ENCODE measurements at places on chromosomes 3 and 15.

GRCh38 chr15:95448531-95449229 lies 881.8 kb upstream of the NR2F2 start:
- no peak for DNase-seq

- DNase-seq: no peak
These were observed 40.1 kb downstream of the GAP43 start for GRCh38 chr3:115663414-115663813.

DNA sequence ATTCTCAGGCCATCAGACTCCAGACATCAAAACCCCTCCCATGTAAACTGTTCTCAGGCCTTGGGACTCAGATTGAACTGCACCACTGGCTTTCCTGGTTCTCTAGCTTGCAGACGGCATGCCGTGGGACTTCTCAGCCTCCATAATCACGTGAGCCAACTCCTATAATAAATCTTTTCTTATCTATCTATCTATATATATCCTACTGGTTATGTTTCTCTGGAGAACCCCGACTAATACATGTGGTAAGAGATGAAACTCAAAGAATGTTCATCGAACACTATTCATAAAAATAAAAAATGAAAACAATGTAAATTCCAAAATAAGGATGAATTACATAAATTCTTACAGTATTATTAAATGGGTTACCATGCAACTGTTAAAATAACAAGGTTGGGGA lies 84.5 kb upstream of the NTRK3 start:
- DNase-seq: no peak

DNA sequence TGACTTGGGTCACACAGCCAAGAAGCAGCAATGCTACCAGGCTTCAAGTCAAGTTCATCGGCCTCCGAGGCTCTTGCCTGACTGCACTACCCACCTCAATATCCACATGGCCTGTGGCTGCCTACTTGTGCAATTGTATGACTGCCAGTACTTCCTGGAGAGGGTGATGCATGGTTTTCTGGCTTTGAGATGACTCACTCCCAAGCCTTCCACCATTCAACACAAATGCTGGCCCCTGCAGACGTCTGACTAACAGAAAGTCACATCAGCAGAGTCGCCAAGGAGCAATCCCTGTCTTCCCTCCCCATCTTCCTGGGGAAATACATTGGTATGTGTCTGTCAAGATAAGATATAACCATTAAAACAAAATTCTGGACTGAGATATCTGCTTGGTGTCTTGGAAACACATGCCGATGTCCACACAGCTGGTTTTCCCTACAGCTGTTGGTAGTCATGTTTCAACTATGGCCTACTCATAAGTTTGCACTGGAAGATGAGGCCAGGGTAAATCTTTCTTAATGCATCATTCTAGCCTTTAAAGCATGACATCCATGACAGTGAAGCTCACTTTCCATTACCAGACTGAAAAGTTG lies 79.6 kb upstream of the SPATA12 start:
- DNase-seq: no peak

GRCh38 chr3:150913133-150913922 lies 8.1 kb upstream of the MINDY4B start:
- no peak for DNase-seq

DNA sequence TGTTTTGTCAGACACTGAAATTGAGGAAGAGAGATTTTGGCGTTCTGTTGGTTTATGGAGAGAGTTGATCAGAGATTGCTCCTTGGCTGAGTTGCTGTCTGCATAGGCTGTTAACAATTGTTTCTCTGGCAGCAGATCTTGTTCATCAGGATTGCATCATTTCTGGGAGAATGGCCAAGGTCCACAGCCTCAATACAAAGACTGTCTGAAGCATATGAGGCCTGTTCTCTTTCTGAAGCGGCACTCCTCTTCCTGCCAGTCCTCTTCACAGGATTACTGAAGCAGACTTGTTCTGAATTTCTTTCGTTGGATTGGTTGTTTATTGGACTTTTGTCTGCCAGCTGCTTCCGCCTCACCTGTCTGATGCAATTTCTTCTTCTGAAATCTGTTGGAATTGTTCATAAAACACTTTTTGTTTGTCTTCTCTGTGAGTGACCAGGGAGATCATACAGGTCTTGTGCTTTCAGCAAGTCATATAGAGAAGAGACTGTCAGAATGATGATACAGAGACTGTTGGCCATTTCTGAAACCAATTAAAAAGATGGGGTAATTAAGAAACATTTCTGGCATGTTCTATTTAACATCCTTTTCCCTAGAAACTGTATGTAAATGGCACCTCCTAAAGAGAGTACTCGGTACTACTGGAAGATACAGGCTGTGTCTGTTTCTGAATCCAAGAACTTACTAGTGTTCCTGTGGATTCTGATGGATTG lies 25.5 kb downstream of the SETD5 start:
- peak; percentile 92 for DNase-seq

GRCh38 chr15:64429448-64429847 lies 30.9 kb upstream of the ZNF609 start:
- no peak for DNase-seq

- no peak for DNase-seq
These were observed 28.4 kb downstream of the TMEM40 start for GRCh38 chr3:12730506-12731242.

DNA sequence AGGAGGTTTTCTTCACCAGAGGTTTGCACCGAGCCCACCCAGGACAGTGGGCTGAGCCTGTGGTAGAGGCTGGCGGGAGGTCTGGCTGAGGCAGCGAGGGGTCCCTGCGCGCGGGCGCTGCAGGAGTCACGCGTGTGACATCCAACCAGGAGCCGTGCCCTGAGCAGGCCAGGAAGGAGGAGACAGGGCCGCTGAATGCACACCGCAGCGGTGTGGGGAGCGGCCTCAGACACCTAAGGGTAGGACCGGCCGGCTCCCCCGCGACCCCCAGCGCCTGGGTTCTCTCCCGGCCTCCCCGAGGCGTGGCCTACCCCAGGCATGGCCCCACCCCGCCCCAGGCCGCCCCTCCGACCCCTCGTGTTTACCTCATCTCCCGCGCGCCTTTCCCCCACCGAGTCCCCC lies 412 bp downstream of the SLC41A3 start:
- DNase-seq: no peak

DNA sequence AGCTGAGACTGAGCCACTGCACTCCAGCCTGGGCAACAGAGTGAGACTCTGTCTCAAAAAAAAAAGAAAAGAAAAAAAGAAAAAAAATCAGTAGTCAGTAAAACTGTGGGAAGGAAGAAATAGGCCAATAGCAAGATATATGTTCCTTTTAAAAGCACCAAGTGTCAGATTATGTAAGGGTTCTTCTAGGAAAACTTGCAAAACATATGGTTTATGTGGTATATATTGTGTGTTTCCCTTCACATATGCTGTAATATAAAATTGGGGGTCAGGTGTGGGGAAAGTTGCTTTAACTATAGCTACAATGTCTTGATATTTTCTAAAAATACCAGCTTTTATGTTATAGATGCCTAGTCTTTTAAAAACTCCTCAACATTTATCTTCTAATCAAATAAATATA lies 64.6 kb downstream of the ESYT3 start:
- no peak for DNase-seq

DNA sequence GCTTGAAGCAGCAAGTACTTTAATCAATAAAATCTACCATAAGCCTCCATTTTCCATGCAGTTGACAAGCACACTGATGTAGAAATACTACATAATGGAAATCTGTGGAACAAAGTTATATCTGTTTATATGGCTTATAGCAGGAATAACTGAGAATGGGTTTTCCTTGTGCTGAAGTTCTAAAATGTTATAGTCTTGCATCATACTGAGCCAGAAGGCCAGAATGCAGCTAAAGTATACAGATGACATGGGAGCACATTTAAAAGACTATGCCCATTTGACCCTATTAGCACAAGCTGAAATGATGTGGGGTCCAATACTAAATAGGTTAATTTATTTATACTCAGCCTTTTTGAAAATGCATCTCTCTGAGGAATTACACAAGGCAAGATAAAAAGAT lies 25.1 kb downstream of the SLC24A5 start:
- no peak for DNase-seq

GRCh38 chr3:178059836-178060235 lies 476.4 kb upstream of the KCNMB2 start:
- DNase-seq: no peak

- DNase-seq: no peak
These were observed 259.2 kb upstream of the TLE3 start for GRCh38 chr15:70356919-70357318.

- no peak for DNase-seq
These were observed 21.6 kb downstream of the ANAPC13 start for GRCh38 chr3:134464064-134464688.

DNA sequence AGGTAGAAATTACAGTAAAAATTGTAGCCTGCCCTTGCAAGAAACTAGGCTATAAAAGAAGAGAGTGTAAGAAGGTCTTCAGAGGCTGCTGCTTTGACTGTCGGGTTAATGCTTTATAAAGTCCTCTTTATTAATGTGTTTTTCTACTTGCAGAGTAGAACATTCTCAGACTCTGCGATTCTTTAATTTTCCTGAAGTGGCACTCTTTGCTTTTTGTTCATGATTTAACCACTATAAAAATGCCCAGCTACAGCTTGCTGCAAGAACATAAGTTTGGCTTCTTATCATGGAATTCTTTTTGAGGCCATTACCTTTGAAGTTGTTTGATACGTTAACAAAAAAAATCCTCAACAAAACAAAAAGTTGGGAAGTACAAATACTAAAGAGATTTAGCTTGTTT lies 33.8 kb downstream of the MFSD1 start:
- DNase-seq: no peak

DNA sequence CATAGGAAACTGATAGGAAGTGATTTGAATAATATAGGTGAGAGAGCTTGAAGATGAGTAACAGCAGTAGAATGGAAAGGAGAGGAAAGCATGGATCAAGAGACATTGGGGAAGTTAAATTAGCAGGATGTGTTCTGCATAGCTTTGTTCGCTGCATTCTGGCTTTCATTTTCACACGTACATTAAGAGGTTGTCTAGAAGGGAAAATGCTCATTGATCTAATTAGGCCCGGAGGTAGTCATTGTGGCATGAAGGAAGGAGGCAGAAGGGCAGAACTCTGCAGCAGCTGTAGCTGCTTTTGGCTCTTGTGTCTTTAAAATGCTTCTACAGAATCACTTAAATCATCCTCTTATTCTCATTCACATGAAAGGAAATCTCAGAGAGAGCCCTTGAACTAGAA lies 40.3 kb downstream of the KCNAB1 start:
- DNase-seq: no peak

DNA sequence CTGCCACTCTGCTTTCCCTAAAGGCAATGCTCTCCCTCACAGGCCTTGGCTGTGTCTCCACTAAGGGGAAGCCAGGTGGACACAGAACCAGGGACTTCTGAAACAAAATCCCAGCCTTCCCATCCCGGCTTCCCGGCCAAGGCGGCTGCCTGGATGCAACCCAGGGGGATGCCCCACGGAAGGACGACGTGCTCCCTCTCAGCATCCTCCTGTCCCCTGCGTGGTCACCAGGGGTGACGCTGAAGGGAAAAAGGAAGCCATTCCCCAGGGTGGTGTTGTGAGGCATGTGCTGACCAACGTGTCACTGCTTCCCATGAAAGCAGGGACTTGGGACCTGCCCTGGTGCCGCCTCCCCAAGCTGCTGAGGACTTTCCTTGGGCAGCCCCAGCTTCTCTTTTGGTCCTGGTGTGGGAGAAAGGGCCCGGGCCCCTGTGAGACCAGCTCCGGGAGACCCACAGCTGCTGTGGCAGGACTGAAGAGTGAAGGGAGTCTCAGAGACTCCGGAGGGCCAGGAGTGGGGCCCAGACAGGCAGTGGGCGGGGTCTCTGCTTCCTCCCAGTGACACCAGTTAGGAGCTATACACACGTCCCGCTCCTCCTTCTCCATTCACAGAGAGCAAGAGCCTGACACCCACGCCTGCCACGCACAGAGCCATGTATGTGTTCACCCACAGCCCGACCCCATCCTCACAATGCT lies 139.2 kb downstream of the NUP210 start:
- DNase-seq: no peak

- no peak for DNase-seq
These were observed 85.3 kb upstream of the CFAP20DC start for GRCh38 chr3:59135096-59135495.

GRCh38 chr3:11392860-11393114 lies 120.6 kb downstream of the ATG7 start:
- DNase-seq: no peak

DNA sequence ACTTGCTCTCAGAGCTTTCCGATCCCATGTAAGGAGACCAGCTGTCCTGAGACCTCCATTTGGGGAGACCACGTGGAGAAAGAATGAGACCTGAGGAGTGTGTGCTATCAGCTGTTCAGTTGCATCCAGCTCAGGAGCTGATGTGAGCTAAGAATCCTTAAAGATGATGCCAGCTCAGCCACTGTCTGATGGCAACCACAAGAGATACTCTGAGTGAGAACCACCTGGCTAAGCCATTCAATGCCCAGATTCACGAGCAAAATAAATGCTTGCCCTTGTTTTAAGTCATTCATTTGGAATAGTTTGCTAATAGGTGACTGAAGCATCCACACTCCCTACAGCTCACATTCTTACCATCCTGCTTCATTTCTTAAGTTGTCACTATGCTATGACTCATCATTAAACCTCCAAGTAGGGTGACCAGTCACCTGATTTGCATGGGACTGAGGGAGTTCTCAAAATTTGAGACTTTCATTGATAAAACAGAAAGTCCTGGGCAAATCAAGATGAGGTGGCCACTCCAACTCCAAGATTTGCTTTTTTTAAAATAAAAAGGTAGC lies 56.4 kb downstream of the SPTSSB start:
- no peak for DNase-seq

- no peak for DNase-seq
These were observed 372.7 kb downstream of the ROBO2 start for GRCh38 chr3:77412584-77412983.

GRCh38 chr3:84547971-84548970 lies 410.5 kb upstream of the CADM2 start:
- peak; percentile 95 for DNase-seq

- no peak for DNase-seq
These were observed 69.4 kb downstream of the ARNT2 start for GRCh38 chr15:80473286-80474223.

DNA sequence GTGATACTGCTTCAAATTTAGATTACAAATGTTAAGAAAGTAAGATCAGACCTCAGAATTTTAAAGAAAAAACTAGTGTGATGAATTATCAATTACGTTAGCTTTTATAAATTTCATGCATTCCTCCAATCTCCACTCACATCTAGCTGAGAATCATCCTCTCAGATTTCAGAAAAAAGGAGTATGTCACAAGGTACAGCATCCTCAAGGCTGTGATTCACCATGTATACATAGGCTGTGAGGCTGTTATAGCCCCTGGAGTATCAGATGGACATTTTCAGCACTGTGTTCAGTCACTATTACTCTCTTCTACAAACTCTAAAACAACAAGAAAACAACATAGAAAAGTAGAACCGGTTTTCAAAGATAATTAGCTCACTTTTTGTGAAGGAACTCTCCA lies 214.4 kb downstream of the PCCB start:
- DNase-seq: no peak

DNA sequence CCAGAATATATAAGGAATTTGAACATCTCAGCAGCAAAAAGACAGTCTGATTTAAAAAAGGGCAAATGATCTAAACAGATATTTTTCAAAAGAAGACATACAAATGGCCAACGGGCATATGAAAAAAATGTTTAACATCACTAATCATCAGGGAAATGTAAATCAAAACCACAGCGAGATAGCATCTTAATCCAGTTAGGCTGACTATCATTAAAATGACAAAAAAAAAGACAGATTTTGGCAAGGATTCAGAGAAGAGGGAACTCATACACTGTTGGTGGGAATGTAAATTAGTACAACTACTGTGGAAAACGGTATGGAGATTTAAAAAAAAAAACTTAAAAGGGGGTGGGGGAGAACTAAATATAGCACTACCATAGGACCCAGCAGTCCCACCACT lies 47.9 kb downstream of the RNF13 start:
- DNase-seq: no peak

- DNase-seq: no peak
These were observed 691.6 kb downstream of the ZNF385D start for GRCh38 chr3:21059404-21059803.

Measured in SHP77 (cell line).